CMK (cell line): ENCODE measurements at places on chromosomes 11 and 22.

GRCh38 chr11:64753380-64754123 lies 6.2 kb downstream of the PYGM start:
- no peak for DNase-seq

- no peak for DNase-seq
These were observed 310.1 kb upstream of the SORL1-AS1 start for GRCh38 chr11:121762820-121763219.

DNA sequence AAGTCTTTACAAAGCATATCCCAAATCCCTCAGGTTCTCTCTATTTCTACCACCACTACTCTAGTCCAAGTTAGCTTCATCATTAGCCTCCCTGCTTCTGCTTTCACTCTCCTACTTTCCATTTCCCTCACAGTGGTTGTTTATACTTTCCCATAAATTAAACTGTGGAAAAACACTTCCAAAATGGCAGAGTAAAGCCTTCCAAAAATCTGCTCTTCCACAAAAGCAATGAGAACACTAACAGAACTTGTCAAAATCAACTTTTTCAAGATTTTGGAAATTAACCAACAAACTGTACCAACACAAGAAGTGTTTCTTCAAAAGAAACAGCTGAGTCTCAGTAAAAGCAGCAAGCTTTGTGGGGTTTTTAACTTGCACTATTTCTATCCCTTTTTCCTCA lies 71.8 kb downstream of the TTC28 start:
- no peak for DNase-seq

DNA sequence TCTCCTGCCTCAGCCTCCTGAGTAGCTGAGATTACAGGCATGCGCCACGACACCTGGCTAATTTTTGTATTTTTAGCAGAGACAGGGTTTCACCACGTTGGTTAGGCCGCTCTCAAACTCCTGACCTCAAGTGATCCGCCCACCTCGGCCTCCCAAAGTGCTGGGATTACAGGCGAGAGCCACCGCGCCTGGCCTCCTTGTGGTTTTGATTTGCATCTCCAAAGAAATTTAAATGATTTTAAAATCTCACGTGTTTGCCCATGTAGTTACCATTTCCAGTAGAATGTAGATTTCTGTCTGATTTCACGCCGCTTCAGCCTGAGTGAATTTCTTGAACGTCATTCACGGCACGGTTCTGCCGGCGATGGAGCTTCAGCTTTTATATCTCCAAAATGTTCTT lies 55.8 kb downstream of the IGF2 start:
- DNase-seq: no peak

DNA sequence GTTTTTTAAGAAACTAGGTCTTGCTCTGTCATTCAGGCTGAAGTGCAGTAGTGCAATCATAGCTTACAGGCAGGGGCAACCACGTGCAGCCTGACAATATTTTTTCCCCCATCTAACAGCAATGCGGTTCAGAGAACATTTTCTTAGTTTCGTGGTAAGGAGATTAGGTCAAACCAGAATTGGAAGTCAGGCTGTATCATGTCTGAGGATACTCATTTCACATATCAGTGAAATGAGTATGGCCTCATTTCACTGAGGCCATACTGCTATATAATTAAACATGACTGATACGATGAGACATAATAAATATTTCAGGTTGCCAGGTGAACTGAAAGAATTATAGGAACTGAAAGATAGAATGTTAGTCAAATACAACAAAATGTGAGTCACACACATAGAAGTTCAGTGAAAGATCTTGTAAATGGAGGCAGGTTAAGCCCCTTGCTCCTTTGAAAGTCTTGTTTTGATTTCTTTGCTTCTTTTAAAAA lies 32.5 kb upstream of the IZUMO1R start:
- no peak for DNase-seq
